Ammon's horn (tissue), 1 donor: ENCODE measurements at places on chromosomes 5 and 9.

GRCh38 chr9:135088979-135089847 lies 1.7 kb downstream of the OLFM1 start:
- no peak for DNase-seq

DNA sequence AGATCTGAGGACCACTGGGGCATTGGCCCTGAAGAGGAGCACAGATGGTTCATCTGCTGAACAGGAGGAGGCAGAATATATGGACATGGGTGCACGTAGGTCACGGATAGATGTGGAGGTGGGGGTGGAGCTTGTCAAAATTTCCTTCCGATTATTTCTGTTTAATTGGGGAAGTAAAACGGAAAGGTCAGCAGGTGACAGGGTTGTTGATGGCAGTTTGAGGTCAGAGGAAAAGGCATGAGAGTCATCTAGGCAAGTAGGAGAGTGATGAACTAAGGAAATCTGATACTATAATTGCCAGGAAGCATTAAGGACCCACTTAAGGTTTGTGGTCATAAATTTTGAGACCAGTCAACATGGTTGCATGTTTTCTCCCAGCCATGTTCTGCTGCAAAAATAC lies 8.4 kb upstream of the FAM81B start:
- DNase-seq: no peak

GRCh38 chr5:55037046-55037771 lies 13.2 kb downstream of the GZMK start:
- no peak for DNase-seq

DNA sequence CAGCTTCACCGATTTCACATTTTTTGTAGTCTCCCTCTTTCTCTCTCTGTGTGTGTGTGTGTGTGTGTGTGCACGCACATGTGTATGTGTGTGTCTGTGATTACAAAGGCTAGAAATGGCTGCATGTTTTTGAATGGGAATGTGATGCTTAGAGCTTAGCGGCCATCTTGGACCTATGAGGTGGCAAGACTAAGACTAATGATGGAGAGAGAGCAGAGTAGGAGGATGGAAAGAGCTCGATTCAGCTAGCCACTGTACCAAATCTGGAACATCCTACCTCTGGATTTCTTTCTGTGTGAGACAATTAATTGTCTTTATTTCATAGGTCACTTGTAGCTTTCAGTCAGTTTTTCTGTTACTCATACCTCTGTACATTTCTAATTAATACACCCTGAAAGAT lies 205.1 kb downstream of the PCSK1 start:
- no peak for DNase-seq

GRCh38 chr5:149913436-149914419 lies 30.9 kb downstream of the PDE6A start:
- no peak for DNase-seq

- no peak for DNase-seq
These were observed 68.9 kb downstream of the DAP start for GRCh38 chr5:10691826-10692785.

DNA sequence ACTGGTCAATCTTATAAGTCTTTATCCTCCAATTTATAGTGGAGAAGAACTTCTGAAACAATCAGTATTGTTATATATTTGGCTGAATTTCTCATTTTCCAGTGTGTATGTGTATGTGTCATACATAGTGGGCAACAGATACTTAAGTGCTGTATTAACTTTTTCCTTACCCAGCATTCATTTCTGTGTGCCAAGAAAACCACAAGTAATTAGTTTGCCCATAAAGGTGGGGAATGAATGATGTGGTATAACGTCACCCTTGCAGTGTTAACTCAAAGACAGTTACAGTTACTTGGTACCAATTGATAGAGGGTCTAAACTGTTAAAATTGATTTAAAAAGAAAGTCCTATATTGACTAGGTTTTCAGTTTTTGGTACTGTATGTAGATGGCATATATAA lies 2.0 kb downstream of the OGN start:
- no peak for DNase-seq

- no peak for DNase-seq
These were observed 53.0 kb downstream of the GADD45G start for GRCh38 chr9:89657765-89658164.

- DNase-seq: no peak
These were observed 140.6 kb upstream of the PRLR start for GRCh38 chr5:35370871-35371270.

DNA sequence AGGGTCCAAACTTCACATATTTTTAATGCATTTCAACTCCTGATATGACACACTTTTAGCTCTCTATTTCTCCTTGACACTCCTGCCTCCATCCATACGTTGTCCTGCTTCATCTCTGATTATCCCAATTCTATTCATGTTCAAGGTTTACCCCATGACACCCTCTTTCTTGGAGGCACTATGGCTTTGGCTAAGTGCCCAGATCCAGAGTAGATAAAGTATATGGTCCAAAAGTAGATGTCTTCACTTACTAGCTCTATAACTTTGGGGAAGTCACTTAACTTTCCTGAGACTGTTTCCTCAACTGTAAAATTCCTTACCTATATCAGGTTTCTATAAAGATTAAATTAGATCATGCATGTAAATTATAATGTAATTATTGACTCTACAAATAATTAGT lies 36.1 kb downstream of the SLC22A5 start:
- no peak for DNase-seq
